Fibroblast of skin of left biceps (primary cell): ENCODE measurements at places on chromosomes 3 and 15.

- no peak for DNase-seq
Observed at GRCh38 chr15:93730724-93731123, 500.6 kb upstream of the MCTP2 start.

- no peak for DNase-seq
Observed at GRCh38 chr15:88057836-88058235, 198.7 kb downstream of the NTRK3 start.

GRCh38 chr3:129469026-129469425, 29.0 kb downstream of the IFT122 start:
- no peak for DNase-seq

DNA sequence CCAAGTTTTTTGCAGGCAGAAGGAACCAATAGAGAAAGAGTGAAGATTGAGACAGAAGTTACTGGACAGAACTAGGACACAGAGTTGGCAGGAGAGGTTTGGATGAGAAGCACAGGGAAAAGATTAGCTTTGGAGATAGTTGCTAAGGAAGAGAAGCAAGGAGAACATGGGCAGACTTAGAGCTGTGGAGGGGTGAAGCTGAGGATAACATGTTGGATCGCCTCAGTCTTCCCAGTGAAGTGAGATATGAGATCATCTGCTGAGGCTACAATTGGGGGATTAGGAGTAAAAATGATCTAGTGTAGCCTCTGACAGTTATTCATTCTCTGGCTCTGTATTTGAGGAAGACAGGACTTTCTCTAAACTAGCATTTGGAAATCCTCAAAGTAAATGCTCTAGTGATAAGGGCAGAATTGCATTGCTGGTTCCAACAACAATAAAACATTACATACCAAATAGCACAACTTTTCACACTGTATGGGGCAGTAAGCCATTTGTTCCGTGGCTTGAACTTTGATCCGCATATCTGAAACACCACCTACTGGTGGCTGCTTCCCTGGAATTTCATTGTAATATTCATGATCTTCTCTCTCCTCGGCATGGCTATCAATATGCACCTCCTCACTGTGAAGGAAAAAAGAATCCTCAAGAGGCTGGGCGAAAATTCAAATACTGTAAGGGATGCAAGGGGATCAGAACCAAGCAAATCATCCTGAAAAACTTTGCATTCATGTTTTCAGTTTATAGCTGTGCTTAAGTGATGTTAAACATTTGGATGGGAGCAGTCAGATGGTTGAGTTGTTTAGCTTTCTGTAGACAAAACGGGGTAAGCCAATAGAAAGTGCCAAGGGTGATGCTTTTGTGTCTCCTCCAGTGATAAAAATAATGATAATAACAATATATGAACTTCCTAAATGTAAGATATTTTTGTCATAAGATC, 22.2 kb upstream of the EID1 start:
- no peak for DNase-seq

GRCh38 chr3:151425627-151426340, 35.1 kb downstream of the IGSF10 start:
- peak; percentile 56 for DNase-seq

DNA sequence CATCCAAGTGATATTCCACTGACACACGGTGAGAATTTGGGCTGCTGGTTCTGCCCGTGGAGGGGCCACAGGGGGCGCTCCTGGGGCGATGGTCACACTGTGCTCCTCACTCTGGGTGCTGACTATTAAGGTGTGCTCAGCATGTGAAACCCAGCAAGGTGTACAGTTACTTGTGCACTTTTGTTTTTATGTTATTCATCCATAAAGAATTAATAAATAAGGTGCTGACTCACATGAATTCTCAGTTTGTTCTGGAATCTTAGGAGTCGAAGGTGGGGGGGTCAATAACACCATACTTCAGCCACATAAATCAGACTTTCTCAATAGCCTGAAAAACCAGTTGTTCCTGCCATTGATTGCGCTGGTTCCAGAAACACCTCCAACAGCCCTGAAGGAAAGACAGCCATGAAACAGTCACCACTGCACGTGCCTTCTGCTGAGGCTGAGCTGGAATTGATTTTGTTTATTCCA, 53.5 kb upstream of the SPATA12 start:
- DNase-seq: no peak

GRCh38 chr15:55289011-55289745, 435 bp downstream of the RAB27A start:
- DNase-seq: no peak

GRCh38 chr3:38268087-38268486, 2.5 kb downstream of the SLC22A13 start:
- DNase-seq: no peak

DNA sequence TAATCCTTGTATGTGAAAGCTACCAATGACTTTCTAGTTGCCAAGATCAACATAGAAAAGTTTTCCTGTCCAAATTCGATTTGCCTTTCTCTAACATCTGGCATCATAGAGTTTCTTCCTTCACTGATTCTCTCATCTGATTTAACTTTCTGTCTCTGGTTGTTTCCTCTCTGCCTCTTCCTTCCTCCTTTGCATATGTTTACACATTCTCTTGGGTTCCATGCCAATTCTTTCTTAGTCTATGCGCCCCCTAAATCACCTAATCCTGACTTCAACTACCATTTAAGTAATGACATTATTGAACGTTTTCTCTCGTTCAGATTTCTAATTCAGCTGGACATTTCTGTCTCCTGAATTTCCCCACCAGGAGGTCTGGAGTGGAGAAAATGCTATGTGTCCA, 561.9 kb upstream of the TGFBR2 start:
- no peak for DNase-seq

GRCh38 chr15:58086491-58086890, 21.0 kb upstream of the ALDH1A2 start:
- no peak for DNase-seq

DNA sequence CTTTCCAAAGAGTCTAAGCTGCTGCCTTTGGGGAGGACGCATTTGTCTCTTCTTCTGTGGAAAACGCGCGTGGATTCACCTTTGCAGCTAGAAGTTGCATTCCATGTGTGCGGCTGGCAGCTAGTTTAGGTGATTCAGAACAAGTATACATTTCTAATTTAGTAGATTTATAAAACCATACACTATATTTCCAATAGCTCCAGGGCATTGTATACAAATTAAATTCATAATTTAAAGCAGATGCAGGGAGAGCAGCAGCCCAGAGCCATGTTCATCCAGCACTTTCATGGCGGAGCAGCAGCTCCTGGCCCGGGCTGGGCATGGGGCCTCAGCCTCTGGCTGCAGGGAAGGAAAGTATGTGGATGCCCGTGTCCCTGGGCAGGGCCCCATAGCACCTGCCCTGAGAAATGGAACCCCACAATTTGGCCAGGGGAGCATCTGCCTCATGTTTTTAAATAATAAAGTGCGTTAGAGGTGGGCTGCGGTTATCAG, 42.8 kb upstream of the SEC22A start:
- no peak for DNase-seq

DNA sequence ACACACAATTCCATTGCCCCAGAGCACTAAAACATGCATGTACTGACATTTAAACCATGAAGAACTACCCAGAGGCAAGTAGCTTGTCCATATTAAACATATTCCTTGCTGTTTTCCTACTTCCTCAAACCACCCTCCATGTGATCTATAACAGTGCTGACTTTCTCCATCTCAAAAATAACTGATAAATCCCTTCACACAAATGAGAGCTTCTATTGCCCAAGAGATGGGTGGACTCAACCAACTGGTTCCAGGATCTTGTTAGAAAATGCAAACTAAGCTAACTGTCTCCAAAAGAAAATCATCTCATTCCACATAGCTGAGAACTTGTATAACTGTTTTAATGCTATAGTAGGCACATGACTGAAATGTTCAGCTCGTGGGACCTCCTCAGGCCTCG, 29.6 kb downstream of the DCLK3 start:
- DNase-seq: no peak

- no peak for DNase-seq
Observed at GRCh38 chr3:124846189-124846588, 41.0 kb downstream of the ITGB5 start.

- DNase-seq: no peak
Observed at GRCh38 chr3:39329493-39329892, at the start of gene CCR8. TSS of gene CCR8 (plus strand) at chr3:39329709. CDS start at chr3:39332332, 2,623 bp downstream.

DNA sequence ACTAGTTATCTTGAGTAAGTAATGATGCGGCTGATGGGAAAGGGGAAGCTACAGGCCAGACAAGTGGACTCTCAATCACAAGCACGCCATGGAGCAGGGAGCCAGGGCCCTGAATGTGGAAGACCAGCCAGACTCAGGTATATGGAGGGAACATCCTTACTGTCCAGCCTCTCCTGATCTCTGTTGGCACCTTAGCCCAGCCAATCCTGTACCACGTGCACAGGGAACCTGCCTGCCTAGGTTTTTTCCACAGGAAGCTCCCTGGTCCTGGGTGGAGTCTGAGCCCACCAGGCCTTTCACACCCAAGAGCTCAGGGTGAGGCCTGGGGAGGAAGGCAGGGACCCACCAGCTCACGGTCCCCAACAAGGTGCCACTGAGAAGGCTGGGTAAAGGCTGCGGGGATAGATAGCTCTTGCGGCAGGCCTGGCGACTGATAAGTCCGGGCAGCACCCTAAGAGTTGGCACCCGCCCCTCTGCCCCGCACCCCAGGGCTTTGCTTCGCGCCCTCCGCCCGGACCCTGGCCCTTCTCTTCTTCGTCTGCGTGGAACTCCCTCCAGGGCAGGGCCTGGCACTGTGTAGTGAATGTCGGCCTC, 933 bp upstream of the APEH start:
- no peak for DNase-seq

DNA sequence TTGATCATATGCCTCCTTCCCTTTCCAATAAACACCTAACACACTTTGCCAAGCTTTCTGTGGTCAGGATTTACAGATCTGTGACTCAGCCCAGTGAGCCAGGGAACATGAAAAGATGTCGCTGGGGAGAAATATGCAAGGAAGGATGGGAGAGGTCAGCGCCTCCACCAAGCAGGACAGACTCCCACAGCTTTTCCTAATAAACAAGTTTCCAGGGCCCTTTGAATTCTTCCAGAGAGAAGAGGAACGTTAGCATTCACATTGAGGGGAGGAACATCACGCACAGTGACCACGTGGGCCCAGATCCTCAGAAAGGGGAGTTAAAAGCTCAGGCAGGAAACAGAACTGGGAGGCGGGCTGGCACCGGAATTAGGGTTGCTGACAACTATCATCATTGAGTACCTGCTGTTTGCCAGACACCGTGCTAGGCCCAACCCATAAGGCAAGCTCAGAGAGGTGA, 33.3 kb upstream of the MRPS22 start:
- DNase-seq: peak; percentile 59

DNA sequence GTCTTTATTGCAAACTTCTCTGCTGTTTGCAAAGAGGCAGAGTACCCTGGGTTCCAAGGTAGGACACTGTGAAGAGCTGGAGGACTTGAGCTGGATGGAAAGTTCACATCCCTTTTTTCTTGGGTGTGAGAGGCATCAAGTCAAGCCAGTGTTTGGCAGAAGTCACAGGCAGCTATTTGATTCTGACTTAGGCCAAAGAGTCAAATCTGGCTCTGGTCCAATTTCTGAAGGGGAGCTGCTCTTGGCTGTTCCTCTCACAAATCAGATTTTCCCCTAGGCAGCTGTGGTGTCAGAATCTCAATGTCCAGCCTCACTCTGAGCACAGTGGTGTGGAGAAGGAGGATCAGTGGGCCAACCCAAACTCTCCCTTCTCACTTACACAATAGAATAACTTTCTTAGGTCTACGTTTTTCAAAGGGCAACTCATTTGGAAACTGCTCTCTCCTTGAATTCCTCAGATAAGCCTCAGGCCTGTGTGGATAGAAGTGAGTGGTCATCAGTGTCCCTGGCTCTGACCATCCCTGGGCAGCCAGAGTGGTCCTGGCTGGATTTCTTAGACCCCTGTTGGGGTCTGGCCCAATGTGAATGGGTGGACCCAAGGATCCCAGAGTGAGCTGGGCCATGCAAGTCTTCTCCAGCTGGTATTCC, 18.2 kb upstream of the AMOTL2 start:
- DNase-seq: no peak

GRCh38 chr15:40425681-40426080, 15.1 kb upstream of the BAHD1 start:
- DNase-seq: no peak

GRCh38 chr3:113140876-113141275, 70.5 kb upstream of the BOC start:
- no peak for DNase-seq

DNA sequence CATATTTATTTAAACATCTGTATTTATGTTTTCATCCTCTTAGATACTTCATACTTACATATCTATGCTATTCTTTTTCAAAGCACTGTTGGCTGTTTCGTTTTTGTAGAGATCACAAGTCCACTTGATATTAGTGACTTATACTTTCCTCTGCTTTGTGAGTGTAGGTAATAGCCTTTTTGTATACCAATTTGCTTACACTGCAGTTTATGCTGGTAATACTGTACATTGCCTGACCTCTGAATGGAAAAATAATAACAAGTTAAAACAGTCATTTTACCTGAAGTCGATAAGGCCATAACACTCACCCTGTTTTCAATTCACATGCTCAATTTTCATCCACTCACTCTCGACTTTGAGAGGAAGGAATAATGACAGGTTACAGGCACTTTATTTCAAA, 89.9 kb upstream of the NANOGP8 start:
- no peak for DNase-seq

DNA sequence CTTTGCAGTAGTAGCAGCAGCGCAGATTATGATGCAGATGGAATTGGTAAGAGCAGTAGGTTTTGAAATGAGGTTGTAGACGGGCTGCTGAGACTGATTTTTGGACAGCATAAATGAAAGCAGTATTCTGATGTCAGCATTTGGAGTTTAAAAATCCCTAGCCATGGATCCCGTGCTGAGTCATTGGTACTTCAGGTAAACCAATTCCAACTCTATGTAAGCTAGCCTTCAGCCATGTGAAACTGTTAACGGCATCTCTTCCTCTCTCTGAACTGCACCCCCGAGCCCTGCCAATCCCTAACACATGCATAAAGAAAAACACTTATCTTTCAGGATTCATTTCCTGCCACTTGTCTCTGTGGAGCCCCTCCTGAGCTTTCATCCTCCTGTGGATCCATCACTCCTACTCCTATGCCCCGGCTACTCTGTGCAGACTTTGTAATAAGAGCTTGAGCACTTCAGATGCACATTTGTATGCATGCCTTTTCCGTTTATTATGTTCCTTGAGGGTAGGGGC, 119.0 kb downstream of the AKAP13 start:
- DNase-seq: no peak
